ENCODE measurements at places on chromosomes 13 and 19.

GRCh38 chr13:101383595-101383994, 32.7 kb downstream of the NALCN start:
- no peak for DNase-seq

GRCh38 chr13:61261746-61262472, 153.7 kb downstream of the PCDH20 start:
- no peak for DNase-seq

GRCh38 chr19:35760711-35761349, 2.9 kb downstream of the PROSER3 start:
- DNase-seq = no peak

DNA sequence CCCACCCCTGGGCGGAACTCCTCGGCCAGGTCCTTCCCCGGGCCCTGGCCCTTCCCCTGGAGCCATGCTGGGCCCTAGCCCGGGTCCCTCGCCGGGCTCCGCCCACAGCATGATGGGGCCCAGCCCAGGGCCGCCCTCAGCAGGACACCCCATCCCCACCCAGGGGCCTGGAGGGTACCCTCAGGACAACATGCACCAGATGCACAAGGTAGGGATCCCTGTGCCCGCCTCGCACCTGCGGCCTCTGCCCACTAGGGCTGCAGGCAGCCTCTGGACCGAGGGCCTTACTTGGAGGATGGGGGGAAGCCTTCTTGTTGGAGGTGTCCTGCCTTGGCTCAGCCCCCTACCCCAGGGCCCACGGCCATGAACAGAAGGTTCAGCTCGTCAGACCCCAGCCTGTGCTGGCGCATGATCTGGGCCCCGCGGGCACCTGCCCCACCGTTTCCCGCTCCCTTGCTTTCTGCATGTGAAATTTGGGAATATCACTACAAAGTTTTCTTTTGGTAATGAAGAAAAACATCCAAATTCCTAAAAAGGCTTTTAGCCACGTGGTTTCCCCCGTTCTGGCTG, 23.4 kb downstream of the SMARCA4 start:
- DNase-seq = no peak
